ENCODE measurements at places on chromosomes 1 and 21. TPM values are rescaled to one million over a fixed set of nuclear protein-coding genes. Genes with fewer than 3 reads are reported as not detected.
A peak's percentile ranks its signal among the peaks of the same experiment; 100 is the strongest.

- DNase-seq: no peak
Observed at GRCh38 chr1:1470626-1471388, 758 bp upstream of the ATAD3B start.

Gene IFI44L
- total RNA-seq: 48.3 TPM

GRCh38 chr1:171166361-171166760 is 18.7 kb upstream of the FMO2 start:
- no peak for DNase-seq

Gene IGSF3
- total RNA-seq: 52.4 TPM

GRCh38 chr1:25867210-25867991 is 8.1 kb downstream of the PAQR7 start:
- peak; percentile 18 for DNase-seq

DNA sequence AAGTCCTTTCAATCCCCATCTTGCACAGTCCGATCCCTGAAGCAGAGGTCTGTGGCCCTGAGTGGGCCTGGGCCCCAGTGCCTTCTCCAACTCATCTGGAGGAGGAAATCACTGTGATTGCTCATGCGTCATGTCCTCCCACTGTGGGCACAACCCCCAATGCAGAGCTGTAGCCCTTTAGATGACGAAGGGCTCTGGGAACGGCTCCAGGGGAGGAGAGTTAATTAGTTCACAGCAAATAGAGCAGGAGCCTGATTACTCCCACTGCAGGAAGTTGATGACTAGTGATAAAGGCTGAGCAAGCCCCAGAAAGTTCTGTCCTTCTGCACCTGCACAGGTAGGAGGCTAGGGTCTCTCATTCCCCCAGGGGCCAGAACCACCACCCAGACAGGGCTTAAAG is 111.5 kb downstream of the CCDC185 start:
- peak; percentile 53 for DNase-seq

- no peak for DNase-seq
Observed at GRCh38 chr1:33280091-33280661, 23.9 kb downstream of the ZNF362 start.

- no peak for DNase-seq
Observed at GRCh38 chr1:160682983-160683865, 28.4 kb downstream of the CD48 start.

DNA sequence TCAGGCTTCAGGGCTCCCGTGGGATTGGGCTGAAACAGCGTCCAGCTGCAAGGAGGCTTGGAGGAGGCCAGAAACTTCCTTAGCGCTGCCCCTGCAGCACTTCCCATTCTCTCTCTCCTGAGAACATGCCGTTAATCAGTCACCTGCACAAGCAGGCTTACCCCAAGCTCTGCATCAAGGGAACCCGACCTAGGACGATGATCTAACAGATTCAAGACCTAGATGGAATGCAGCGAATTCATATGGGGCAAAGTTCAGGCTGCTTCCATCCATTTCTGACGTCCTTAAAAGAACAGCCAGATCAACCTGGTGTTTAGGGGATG is 114.1 kb downstream of the ERG start:
- no peak for DNase-seq

GRCh38 chr1:50095716-50096115 is 13.0 kb upstream of the ELAVL4 start:
- DNase-seq: no peak

DNA sequence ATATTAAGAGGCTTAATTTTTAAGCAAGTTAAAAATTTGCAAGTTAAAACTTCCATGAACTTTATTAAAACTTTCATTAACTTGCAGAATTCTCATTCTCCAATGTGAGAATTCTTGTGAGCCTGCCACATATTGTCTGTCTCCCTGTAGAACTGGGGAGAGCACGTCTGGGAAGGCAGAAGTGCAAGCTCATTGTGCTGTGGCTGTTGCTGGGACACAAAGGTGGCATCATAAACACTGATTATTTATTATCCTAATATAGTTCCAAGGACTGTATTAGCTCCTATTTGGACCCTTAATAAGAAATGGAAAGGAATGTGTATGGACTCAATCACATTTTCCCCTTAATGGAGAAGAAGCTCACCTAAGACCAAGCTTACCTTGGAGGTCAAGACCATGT is 68.7 kb upstream of the MROH9 start:
- no peak for DNase-seq

DNA sequence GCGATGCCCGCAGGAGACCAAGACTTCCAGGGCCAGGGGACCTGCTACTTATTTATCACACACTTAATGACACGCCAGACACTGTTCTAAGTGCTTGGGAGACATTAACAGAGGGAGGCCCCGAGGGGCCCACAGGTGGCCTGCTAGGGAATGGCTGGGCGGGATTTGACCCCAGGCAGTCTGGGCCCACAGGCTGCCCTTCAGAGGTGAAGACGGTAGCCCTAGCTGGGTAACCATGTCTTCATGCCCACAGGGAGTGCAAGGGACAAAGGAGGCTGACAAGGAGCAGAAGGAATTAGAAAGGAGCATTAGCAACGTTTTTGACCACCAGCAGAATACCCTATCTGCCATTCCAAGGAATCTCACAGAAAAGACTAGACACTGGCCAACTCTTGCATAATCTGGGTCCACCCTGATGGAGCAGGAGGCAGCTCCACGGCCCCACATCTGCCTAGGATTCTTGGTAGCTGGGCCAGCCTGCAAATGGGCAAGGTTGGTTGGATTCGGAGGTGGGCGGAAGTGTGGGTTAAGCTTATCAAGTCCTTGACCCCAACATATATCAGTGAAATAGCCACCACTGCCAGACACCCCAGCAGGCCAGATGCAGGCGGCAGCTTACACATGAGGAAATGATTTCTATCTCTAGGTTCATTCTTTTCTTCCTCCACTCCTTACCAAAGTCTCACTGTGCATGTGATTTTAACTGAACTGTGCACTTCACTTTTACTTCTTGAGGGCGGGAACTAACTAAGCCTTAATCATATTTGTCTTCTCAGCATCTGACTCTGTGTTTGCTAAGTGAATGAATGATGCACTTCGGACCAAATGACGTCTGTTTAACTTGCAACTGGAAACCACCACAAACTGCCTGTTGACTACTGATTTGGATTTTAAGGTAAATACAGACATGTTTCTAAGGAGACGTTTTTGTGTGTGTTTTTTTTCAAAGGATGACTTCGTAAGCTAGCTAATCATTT is 3.4 kb upstream of the ETS2 start:
- DNase-seq: no peak

- no peak for DNase-seq
Observed at GRCh38 chr21:37367336-37367702, 746 bp downstream of the DYRK1A start.

DNA sequence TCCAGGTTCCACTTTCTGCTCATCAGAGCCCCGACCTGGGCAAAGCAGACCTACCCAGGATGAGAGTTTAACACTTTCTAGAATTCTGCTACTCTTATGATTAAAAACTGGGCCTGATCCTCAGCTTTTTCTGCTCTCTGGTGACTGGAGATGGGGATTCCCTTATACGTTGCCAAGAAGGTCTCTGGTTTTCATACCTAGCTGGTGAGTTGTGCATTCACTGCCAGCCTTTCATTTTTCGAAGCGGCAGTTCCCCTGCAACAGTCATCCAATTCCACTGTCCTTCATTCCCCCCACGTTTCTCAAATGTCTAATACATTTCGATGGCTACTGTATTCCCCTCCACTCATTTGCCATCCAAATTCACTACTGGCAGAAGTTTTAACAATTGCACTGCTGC is 135.3 kb downstream of the ADSS2 start:
- no peak for DNase-seq

Gene APOBEC4
- not detected for total RNA-seq

Gene PLA2G2D
- total RNA-seq: not detected

Measured in spinal cord (tissue), 10 donors.